Stimulated activated CD4-positive, alpha-beta T cell treated with anti-CD3 and anti-CD28 coated beads, Interleukin-12 subunit alpha, Interleukin-12 subunit beta, amount 100 ng/mL, for 4 hours (primary cell): ENCODE measurements at places on chromosomes 5 and 9.

DNA sequence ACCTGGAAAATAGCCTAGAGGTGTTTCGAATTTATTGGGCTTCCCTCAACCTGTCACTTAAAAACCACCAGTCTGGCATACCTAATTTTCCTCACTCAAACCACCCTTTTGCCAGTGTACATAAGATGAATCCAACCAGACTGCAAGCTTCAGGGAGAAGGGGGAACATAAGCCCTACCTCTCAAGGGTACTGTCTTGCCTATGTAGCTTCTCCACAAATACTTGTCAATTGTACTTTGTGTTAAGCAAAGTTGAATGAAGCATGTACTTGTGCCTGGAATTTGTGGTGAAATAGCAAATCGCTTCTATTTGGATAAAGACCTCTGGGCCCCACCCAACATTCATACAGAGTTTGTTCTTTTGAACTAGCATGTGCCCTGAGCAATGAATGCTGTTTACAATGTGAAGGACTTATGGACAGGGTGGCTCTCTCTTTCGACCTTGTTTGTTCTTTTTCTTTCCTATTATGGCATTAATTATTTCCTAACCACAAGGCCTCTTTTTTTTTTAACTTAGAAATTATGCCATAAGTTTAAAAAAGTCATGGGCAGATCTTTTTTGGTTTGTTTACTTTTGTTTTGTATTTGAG is 580.2 kb downstream of the EBF1 start:
- DNase-seq = no peak

GRCh38 chr5:165375201-165375600 is 1869.8 kb downstream of the MAT2B start:
- DNase-seq = no peak

GRCh38 chr9:5231212-5231611 is at the start of gene INSL4:
Gene INSL4, plus strand, starts transcription at chr9:5231419. Its CDS starts 105 bp downstream, at chr9:5231524.
- DNase-seq = no peak

DNA sequence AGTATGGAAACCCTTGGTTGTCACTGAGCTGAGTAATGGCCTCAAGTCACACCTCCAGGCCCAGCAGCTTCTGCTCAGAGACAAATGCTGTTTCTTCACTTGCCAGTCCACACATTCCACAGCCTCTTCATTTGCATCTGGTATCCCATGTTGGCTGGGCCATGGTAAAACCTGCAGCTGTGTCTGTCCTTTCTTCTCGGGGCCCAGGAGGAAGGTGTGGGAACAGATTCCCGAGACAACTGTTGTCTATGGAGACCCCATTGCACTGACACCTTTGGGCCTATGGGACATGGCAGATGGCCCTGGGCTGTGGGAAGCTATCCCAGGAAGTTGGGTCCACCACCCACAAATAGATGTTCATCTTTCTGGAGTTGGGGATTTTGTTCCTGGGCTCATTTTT is 85.1 kb downstream of the MACROH2A1 start:
- no peak for DNase-seq

GRCh38 chr5:170151097-170151831 is 45.6 kb downstream of the FOXI1 start:
- no peak for DNase-seq

- DNase-seq = no peak
Measured at GRCh38 chr9:108666240-108666784, 189.5 kb downstream of the ACTL7B start.

- no peak for DNase-seq
Measured at GRCh38 chr9:112939418-112939817, 48.7 kb upstream of the SLC46A2 start.

DNA sequence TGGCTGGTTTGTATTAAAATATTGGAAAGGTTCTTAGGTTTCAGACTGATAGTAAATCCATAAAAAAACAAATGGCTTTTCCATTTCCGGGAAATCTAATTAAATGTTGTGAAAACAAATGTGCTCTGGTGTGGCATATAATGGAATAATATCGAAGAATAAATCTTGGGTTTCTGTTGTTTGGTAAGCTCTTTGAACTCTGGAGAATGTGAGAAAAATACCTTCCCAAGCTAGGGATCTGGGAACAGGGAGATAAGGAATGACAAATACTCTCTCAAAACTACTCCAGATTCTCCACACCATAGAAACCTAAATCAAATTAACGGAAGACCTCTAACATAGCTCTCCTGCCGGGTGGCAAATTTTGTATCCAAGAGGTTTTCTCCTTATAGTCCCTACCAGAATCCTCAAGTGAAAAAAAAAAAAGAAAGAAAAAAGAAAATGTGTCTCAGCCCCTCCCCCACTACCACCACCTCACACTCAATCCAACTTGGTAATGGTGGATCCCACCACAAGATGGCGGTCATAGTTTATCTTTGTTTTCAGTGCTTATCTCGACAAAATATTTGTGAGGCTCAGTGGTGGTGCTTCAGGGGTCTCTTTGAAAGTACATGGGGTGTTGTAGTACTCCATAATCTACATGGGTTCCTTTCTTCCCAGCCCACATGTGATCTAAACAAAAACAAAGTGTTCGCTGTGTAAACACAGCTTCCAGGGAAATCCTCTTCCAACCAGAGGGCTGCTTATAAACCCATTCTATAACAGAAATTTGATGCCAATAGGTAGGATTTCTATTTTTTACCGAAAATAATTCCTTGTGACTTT is 54.5 kb upstream of the FST start:
- DNase-seq = no peak

DNA sequence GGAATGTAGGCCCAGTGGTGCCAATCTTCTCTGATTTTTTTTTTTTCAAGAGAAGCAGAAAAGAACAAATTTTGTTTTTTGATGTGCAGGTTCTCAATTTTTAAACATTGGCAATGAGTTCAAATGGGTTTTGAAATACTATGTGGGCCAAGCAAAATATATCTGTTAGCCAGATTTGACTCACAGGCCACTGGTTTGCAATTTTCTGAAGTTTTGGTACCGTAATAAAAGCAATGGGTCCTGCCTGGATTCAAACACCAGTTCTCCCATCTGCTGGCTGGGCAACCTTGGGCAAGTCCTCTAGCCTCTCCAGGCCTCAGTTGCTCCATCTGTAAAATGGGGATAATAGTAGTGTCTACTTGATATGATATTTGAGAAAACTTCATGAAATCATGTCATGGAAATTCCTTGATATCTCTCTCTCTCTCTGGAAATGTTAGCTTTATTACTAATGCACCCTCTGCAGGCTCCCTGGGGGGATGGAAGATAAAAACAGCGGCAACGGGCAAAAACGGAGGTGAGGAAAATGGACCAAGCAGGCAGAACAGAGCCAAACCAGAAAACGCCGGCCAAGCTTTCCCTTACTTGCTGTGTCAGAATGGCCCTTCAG is 63.4 kb downstream of the SMIM23 start:
- DNase-seq = no peak

- no peak for DNase-seq
Measured at GRCh38 chr9:708182-708550, 133.3 kb upstream of the DMRT1 start.

DNA sequence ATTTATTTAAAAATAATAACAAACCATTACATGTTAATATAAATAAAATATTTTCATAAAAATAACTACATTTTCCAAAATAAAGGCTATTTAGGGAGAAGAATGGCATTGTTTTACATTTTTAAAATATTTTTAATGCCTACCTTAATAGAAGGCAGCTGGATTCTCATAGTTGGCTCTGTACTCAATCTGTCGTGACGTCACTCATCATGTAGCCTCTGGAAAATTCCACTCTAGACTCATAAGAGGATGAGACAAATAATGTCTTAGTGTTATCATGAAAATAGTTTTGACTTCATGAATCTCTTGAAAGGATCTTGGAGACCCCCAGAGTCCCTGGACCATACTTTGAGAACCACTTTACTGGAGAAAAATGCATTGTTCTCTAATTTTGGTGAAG is 93.1 kb downstream of the NXNL2 start:
- no peak for DNase-seq

DNA sequence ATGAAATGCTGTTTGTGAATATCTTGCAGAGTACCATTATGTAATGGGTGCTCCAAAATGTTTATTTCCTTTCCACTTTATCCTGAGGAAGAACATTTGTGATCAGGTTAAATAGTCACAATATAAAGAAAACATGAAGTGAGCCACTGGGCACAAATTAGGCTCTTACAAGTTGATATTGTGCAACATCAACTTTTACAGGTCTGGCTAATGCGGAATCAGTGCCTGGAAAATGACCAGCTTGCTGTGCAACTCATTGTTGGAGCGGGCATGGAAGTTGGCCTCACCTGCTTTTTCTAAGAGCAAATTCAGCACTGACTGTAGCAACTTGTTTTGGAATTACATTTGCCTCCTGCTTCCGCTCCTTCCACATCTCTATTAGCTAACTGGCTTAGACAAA is 216.9 kb upstream of the PLPPR1 start:
- no peak for DNase-seq

GRCh38 chr5:127440831-127441230 is 76.6 kb upstream of the PRRC1 start:
- no peak for DNase-seq

DNA sequence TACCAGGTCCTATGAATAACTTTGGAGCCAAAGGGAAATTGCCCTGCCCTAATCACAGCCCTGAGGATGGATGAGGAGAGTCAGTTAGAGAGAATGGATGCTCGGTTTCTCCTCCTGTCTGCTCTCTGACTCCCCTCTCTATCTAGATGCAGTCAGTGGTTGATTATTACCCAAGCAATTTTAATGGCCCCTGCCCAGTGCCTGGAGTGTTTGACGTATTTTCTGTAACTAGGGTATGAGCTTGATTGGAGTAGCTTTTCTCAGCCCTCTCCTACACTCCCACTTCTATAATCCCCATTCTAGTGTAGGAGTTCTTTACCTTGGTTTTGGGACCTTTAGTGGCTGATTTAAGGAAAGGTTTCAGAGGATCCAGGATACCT is 60.4 kb downstream of the DOCK2 start:
- no peak for DNase-seq

DNA sequence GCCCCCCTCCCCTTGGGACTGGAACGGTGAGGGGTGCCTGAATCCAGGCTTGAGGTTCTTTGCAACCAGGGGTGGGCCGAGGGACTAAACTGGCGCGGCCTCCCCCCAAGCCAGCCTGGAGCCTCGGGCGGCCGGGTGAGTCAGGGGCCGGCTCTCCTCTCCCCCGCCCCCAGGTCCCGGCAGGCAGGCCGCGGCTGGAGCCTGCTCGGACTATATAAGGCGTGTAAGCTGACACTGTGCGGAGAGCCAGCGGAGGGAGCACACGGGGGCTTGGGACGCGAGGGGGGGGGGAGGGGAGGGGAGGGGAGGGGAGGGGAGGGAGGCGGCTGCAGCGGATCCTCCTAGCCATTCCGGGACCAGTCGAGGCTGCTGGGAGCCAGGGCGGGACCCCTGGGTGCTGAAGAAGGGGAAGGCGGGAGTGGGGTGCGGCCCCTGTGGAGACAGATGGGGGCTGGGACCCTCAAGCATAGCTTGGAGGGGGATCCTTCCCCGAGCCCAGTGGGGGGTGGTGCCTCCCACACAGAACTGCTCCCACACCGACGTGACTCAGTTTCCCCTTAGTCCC is 595 bp downstream of the PDLIM7 start:
- no peak for DNase-seq

- DNase-seq = no peak
Measured at GRCh38 chr9:126419475-126419874, 92.8 kb downstream of the MVB12B start.

GRCh38 chr9:74503219-74503618 is 6.1 kb downstream of the RORB start:
- no peak for DNase-seq

DNA sequence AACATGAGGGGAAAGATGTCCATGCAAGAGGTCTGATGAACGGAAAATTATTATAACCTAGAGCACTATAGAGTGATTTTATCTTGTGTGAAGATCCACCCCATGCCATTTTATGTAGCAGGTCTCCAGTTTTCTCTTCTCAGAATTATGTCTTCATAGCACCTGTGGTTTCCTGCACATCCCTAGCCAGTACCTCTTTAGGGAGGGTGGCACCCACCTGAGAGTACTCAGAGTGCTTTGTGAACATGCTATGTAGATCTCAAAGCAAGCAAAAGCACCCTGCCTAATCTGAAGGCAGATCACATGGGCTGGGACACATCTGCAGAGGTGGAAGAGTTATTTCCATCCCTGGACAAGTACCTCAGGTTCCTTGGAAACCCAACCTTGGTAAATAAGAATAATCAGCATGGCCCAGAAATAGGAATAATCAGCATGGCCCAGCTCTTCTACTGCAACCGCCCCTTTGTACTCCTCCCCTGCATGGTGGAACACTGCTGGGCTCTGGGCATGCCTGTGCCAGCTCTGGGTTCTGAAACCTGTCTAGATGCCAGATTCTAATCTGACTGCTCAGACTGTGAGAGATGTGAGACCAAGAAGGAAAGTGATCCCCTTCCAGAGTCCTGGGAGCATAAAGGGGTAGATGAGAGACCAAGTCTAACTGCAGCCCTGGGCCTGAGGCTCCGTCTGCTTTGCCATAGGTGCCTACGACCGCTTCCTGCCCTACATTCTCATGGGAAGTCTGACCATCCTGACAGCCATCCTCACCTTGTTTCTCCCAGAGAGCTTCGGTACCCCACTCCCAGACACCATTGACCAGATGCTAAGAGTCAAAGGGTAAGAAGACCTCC is 23.7 kb downstream of the SLC22A5 start:
- no peak for DNase-seq

DNA sequence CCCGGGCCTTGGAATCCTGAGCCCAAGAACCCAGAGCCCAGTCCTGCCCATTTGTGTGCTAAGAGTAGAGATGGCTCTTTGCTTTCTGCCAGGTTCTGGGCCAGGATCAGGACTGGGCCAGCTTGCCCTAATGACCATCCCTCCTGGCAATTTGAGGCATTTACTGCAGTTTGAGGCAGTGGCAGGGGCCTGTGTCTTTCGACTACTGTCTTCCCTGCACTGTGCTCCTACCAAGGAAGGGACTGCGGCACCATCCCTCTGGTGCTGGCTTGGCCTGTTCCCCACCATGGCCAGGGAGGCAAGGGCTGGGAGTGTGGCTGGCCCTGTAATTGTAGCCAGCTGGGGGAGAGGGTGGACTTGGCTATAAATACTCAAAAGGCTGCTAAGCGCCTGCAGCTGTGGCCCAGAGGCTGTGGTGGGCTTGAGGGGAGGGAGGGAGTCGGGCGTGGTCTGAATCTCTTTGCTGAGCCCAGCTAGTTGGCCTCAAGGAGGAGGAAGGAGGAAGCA is 4.6 kb downstream of the ENHO start:
- no peak for DNase-seq

DNA sequence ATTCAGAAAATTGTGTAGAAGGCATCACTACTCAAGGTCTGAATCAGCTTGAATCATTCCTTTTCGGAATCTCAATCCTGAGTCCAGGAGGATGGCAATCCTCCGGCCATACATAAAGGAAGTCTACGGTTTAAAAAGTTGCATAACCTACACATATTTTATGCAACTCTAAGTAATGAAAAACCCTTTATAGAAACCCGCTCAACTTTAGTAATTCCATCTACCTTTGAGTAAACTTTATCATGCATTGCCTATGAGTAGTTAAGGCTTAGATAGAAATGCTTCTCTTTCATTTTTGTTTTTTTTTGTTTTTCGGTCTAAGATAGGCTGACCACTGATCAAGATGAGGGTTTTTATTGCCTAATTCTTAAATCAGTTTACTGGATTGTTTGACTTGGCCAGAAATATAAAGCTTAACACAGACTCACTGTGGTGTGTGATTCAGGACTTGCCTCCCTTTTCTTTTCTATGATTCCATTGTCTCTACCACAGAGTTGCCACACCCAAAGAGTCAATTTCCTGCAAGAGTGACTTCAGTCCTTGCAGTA is 85.0 kb downstream of the LURAP1L start:
- DNase-seq = no peak
